Glutamatergic neuron (in vitro differentiated cells): ENCODE measurements at places on chromosomes 2 and 18. TPM values are rescaled to one million over a fixed set of nuclear protein-coding genes. Genes with fewer than 3 reads are reported as not detected.

DNA sequence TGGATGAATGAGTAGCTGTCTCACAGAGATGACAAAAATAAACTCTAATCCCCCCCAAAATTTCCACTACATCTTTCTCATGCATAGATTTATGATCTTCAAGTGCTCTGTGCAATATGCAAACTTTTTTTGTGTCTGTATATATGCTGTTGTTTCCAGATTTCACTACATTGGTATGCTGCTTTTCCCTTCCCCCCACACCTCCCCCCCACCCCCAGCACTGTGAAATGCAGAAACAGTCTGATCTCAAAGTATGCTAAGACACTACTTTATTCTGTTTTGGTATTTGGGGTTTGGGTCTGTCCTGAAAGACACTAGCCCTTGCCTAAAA lies 524 bp upstream of the KLHL14 start:
- no peak overlapping the region for H3K27ac ChIP-seq
- DNase-seq = no peak
- H3K36me3 ChIP-seq = no peaks in the 10 kb centered on the region
- H3K4me1 ChIP-seq = peaks cover 7% of the 10 kb centered on the region

MALL gene
- total RNA-seq = 0.49 TPM

DNA sequence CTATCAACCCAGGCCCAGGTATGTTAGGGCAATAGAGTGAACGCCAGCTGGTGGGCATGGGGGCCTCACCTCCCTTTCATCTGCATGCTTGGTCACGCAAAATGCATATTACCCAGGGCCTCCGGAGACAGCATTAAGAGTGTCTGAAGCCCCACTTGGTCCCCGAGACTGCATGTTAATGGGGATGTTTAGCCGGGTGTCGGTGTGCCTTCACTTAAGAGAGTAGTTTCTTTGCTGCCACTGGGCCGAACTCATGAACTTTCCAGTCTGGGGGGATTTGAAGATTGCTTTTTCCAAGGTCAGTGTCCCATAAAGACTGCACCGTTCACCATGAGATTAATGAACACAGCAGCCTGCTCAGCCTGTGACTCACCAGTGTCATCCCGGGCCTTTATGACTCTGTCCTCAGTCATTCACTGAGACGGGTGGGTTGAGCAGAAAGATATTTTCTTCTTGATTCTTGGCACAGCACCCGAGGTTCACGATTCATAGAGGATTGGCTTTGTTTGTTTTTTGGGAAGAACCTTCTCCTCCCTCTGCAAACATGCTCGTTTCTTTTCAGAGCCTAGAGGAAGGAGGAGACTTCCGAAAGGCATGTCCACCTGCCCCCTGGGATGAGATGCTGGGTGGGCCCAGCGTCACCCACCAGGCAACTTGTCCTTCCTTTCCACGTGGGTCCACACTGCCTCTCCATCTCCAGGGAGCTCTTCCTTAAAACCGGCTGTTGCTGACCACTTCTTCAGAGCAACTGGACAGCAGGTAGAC lies 199.1 kb downstream of the GLI2 start:
- peaks cover 15% of the 10 kb centered on the region for H3K4me1 ChIP-seq
- H3K27ac ChIP-seq = no peak overlapping the region
- H3K4me3 ChIP-seq = no peak overlapping the region
- H3K27me3 ChIP-seq = peaks cover 4% of the 10 kb centered on the region
- DNase-seq = no peak
- H3K36me3 ChIP-seq = no peaks in the 10 kb centered on the region

DNA sequence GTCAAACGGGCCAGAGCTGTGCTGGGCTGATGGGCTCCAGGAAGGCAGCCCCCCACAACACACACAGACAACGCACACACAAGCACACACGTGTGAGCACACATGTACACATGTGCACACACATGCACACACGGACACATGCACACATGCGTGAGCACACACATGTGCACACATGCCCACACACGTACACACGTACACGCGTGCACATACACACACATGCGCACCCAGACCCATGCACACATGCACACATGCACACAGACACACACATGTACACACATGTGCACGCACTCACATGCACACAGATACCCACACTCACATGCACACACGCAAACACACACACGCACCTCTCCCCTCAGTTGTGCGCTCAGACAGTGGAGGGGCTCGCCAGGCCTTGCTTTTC lies 31.2 kb upstream of the HPCAL1 start:
- H3K27ac ChIP-seq = peak overlapping the region; percentile 48
- no peaks in the 10 kb centered on the region for H3K4me1 ChIP-seq
- DNase-seq = no peak
- H3K4me3 ChIP-seq = no peak overlapping the region
- no peaks in the 10 kb centered on the region for H3K36me3 ChIP-seq

CFC1 gene
- total RNA-seq = 1.8 TPM

DNA sequence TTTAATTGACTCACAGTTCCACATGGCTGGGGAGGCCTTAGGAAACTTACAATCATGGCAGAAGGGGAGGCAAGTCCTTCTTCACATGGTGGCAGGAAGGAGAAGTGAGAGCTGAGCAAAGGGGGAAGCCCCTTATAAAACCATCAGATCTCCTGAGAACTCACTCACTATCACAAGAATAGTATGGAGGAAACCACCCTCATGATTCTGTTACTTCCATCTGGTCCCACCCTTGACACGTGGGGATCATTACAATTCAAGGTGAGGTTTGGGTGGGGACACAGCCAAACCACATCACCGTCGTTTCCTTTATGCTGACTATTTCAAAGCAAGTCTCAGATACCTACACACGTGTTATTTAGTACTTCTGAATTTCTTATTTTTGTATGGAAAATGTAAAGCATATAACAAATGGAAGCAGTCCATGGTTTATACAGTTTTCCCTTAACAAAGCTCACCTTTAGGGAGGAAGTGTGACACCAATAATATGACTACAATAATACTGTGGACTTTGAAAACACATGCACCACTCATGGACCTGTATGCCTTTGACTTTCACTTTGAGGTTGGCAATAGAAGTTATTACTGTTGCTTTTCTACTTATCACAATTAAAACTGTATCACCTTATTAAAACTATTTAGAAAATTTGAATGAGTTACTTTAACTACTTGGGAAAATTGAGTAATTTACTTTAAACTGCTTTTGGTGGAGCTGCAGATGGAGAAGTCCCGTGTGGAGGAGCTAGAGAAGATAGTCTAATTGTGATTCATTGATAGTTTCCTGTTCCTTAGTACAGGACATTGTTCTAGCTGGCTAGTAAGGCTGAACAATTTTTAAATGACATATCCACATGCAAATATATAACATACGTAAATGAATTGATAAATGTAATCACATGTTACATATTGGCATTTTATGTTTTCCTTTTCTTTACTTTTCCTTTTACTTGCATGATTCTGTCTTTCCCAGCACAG lies 37.3 kb downstream of the MTCL1 start:
- no peaks in the 10 kb centered on the region for H3K27me3 ChIP-seq
- peaks cover 22% of the 10 kb centered on the region for H3K4me1 ChIP-seq
- H3K27ac ChIP-seq = no peak overlapping the region
- no peak overlapping the region for H3K4me3 ChIP-seq
- H3K36me3 ChIP-seq = no peaks in the 10 kb centered on the region

DNA sequence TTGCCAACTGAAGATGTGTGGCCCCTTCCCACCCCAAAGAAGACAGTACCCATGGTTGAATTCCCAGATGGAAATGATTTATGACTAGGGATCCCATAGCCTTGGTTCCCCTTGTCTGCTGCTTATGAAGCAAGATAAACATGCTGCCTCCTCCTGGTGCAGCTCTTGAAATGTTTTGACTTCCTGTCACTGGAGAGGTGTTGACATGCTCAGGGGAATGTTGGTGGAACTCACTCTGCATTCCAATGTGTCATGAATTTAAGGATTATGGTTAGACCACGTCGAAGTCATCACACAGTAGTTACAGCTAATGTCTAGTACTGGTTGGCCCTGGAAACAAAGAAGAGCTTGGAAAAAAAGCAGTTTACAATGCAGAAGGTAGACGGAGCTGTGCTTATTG lies 69.0 kb upstream of the FAM110C start:
- no peak overlapping the region for H3K4me3 ChIP-seq
- DNase-seq = no peak
- no peaks in the 10 kb centered on the region for H3K36me3 ChIP-seq
- H3K27ac ChIP-seq = no peak overlapping the region

DNA sequence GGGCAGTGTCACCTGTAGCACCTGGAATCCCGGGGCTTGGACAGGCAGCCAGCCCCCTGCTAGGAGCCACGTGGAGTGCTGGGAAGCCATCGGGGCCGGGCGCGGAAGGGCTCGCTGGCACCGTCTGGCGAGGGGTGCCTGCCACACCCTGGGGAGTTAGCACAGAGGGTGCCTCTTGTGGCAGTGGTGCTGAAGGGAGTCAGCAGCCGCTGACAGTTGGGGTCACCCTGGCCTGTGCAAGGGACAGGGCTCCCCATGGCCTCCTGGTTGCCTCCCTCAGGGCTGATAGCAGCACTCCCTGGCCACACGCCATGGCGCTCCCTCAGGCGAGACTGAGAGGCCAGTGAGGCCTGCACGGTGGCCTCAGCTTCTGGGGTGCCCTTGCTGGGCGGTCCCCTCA lies 13.9 kb upstream of the D2HGDH start:
- no peak for DNase-seq
- H3K4me3 ChIP-seq = no peak overlapping the region
- peaks cover 29% of the 10 kb centered on the region for H3K36me3 ChIP-seq
- no peak overlapping the region for H3K27ac ChIP-seq
- peaks cover 4% of the 10 kb centered on the region for H3K27me3 ChIP-seq
- H3K4me1 ChIP-seq = no peaks in the 10 kb centered on the region

DNA sequence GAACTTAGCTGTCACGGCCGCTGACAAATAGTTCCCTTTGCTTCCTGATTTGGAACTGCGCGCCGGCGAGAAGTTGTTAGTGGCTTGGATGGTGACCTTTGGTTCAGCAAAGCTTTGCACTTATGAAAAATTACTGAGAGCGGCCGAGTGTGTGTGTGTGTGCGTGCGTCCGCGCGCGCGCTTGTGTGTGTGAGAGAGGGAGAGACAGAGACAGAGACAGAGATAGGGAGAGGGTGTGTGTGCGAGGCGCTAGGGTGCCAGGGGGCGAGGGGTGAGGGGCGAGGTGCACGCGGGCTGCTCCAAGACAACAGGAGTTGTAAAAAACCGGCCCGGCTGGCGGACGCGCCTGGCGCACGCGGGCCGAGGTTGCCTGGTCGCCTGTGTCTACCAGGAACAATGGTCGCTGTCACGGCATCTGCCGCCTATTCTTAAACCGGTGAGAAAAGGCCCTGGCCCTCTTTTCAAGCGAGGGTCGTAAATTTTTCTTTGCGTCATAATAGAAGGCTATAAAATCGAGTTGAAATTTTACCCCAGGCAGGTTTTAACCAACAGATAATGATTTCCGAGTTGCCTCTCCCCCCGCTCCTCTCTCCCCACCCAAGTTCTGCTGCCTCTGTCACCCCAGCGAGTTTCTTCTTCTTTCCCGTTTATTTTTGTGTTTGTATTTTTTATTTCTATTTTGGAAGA lies 535 bp downstream of the HOXD3 start:
- peak overlapping the region; percentile 61 for H3K4me3 ChIP-seq
- DNase-seq = peak; percentile 56

DNA sequence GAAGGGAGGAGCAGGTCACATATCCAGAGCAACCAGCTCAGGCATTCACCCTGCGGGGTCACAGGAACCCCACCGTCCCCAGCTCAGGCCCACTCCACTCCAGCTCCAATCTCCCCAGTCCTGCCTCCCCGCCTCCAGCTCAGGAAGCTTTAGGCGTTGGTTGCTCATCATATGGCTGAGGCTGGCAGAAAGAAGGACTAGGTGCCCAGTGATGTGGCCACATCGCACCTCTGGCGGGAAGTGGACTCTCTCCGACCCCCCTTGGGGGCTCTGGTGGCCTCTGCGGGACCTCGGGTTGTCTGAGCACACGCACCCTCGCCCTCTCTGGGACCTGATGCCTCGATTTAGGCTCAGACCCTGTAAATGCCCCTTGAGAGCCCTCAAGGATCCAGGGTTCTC lies 187.7 kb downstream of the ZFP36L2 start:
- H3K4me1 ChIP-seq = peaks cover 2% of the 10 kb centered on the region
- no peaks in the 10 kb centered on the region for H3K36me3 ChIP-seq
- DNase-seq = no peak
- no peaks in the 10 kb centered on the region for H3K27me3 ChIP-seq
- H3K27ac ChIP-seq = no peak overlapping the region
- H3K4me3 ChIP-seq = no peak overlapping the region

ADRA2B gene
- total RNA-seq = 0.91 TPM
